ENCODE measurements at places on chromosomes 11 and 22.

- DNase-seq = no peak
Observed at GRCh38 chr11:102429226-102429625, 23.3 kb downstream of the TMEM123 start.

- no peak for DNase-seq
Observed at GRCh38 chr11:126152586-126152985, 58.9 kb downstream of the RPUSD4 start.

DNA sequence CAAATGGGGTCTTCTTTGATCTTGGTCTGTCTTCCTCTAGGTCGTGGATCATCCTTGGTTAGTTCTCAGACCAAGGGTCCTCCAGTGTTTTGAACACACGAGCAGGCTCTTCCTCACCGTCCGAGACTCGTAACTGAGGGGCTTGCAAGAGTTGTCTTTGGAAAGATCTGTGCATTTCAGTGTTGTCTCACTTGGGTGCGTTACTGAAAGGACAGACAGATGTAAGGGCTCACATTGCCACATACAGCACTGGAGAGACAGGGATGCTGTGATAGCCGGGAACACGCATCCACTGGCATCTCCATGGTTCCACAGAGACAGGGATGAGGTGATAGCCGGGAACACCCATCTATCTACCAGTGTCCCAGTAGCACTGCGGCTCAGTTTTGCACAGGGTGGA lies 15.7 kb downstream of the GLB1L2 start:
- DNase-seq = no peak

DNA sequence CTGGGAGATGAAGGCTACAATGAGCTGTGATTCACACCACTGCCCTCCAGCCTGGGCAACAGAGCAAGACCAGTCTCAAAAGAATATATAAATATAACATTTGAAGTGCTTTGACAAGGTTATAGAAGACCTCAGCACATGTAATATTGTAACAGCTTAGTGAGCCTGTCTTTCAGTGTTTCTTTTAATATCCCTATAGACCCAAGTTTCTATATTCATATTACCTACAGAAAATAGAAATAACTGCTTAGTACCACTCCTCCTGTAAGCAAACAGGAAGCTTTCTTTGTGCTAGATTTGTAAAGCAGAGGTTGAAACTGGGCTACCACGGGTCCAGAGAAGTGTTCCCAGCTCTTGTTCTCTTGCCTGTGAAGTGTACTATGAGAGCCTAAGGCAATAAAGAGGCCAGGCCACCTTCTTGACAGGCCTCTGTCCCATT lies 68.2 kb downstream of the PPP2R1B start:
- DNase-seq = no peak

- DNase-seq = no peak
Observed at GRCh38 chr11:32706985-32707741, 87.3 kb downstream of the CCDC73 start.

DNA sequence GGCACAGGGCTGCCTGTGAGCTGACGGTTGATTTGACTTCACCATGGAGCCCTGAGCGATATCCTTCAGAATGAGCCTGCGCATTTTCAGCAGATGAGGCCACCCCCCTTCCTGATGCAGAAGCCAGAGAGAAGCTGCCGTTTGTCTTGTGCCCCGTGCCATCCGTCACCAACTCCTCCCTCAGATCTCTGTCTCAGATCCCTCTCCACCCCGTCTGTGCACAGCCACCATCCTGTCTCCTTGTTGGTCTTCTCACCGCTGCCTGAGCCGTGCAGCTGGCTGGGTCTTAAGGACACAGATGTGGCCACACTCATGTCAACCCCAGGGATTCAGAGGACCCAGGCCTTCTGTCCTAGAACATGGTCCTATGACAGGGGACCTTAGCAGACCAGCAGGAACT lies 293.9 kb downstream of the TBC1D22A start:
- DNase-seq = no peak

DNA sequence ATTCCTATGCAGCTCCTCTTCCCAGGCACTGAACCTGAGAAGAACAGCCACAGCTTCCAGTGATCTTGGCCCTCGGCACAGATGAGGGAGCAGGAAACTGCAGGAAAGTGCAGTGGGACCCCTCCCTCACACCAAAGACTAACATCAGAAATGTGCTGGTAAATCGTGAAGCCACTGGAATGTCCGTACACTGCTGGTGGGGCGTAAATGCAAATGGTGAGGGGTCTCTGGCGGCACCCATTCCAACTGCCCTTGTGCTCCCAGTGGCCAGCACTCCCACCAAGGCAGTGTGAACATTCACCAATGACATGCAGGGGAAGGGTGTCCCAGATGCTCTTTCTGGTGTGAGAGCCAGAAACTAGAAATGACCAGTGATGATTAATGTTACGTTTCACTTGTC lies 574.0 kb downstream of the BRD1 start:
- DNase-seq = no peak

DNA sequence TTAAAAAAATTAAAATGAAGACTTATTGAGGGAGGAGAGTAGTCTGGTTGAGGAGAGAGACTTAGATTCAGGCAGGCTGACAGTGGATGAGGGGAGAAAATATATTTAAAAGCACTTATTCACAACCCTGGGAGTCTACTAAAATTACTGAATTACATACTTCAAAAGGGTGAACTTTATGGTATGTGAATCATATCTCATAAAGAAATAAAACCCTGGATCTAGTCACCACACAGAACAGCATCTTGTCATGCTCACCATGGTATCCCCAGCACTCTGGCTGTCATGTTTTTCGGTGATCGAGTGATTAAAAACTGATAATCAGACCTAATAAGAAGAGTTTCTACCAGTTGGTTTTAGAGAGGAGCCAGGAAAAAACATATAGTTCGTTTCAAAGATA lies 11.0 kb downstream of the TEAD1 start:
- DNase-seq = no peak

- DNase-seq = no peak
Observed at GRCh38 chr11:79482800-79483199, 42.0 kb upstream of the TENM4 start.

GRCh38 chr22:49460592-49461281 lies 366.9 kb downstream of the BRD1 start:
- no peak for DNase-seq
